ENCODE measurements at places on chromosomes 2 and 18.

- no peak for DNase-seq
Measured at GRCh38 chr18:24209558-24209957, 70.7 kb downstream of the CABYR start.

GRCh38 chr2:80461505-80462197, 157.1 kb upstream of the LRRTM1 start:
- DNase-seq, result no peak

DNA sequence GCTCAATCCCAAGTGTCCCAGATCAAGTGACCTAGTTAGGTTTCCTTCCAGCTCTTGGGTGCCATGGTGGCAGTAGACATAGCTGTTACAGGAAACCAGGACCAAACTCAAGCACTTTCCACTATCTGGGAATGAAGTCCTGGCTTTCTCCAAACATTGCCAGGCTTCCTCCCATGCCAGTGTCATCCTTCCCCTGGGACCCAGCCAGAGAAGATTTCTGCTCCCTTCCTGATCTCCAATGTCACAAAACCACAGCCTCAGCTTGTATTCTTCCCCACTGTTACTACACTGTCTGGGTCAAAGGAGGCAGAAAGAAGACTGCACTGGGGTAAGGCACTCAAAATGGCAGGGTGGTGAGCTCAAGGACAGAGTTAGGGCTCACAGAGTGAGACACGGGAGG, 347.1 kb downstream of the TNS1 start:
- no peak for DNase-seq

GRCh38 chr2:51718881-51719280, 686.9 kb upstream of the NRXN1 start:
- no peak for DNase-seq

DNA sequence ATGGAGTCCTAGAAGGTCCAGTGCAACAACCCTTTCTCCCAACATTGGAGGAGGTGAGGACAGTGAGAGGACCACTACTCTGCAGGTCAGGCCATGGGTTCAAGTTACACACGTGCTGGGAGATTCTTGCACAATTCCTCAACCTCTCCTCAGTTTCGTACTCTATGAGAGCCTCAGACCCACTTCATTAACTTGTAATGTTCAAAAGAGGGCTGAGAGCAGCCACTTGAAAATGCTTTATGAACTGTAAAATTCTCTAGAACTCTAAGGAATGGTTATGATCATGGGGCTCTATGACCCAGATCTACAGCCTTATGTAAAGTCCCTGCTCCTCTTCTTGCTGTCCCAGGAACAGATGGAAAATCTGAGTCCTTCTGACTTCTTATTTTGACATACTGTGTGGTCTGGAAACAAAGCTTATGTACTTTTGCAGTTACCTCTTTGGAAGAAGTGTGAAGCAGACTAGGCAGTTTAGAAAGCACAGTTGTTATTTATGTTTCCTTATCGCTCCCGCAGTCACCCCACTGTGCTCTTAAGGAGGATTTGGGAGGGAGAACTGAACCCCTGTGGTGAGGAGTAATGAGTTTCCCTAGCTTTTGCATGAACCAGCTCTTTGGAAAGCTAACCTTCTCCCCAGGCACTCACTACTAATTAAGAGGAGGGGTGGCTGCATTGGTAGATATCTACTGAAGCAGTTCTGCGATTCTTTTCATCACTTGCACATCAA, 296.6 kb downstream of the LRRTM1 start:
- no peak for DNase-seq

DNA sequence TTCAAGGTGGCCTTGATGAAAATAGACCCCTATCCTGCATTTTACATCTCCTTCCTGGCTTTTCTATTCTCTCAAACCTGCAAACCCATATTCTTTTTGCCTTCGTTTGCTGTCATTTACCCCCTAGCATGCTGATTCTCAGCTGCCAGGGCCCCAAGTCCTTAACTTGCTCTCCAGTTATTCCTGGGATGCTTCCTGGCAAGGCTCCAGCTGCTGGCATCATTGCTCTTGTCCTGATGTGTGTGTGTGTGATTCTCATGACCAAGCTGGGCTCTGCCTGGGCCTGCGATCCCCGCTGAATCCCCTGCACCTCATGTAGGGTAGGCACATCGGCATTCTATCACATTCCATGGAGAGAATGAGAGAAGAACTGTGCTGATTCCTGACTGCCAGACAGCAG, 11.9 kb downstream of the NPAS2 start:
- no peak for DNase-seq

DNA sequence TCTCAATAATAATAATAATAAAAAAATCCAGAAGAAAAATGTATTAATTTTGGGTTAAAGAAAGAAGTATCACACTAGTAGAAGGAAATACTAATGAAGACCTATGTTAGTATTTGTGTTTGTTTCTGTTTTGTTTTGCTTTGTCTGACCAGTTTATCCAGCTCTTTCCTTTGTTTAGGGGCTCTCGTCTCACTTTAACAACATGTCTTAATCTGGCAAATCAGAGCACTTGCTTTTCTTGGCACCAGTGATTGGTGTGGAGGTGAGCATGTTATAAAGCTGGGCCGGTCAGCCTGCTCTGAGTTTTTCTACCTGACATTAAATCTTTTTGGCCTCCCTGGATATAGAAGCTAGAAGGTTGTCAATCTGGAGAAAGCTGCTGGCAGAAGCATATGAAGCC, 15.1 kb upstream of the MEX3C start:
- DNase-seq, result no peak

DNA sequence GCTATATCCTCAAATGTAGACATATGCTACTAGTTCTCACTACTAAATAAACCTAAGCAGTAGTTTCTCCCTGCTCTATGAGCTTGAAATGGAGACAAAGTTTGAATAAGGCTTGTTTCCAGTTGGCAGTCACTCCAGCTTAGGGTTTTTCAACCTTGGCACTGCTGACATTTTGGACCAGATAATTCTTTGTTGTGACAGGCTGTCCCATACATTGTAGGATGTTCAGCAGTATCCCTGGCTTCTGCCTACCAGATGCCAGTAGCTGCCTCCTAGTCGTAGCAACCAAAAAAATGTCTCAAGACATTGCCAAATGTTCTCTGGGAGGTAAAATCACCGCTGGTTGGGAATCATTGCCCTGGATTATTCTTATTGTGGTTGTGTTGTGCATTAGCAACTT, 182.7 kb upstream of the PARD3B start:
- no peak for DNase-seq
